T-helper 17 cell (primary cell): ENCODE measurements at places on chromosomes 4 and X. TPM values are rescaled to one million over a fixed set of nuclear protein-coding genes. Genes with fewer than 3 reads are reported as not detected.

DNA sequence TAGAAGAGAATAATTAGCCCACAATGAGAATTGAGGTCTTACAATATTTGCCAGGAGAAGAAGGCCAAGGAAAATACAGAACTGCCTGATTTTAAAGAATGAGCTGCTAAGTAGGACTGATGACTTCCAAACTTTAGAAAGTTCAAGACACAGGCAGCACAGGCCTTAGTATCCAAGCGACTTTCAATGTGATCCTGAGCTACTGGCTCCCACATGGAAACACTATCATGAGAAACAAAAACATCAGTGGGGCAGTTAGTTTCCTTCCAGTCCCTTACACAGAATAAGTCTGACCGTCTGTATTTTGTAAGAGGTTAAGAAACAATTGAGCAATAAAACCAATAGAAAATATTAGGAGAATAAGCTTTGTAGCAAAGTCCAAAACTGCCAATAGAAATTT lies 251.4 kb downstream of the COL25A1 start:
- H3K4me1 ChIP-seq, result peaks cover 4% of the 10 kb centered on the region
- H3K4me3 ChIP-seq, result no peak overlapping the region
- H3K27me3 ChIP-seq, result peaks cover 10% of the 10 kb centered on the region

GRCh38 chrX:119669424-119670037 lies 23.4 kb downstream of the SEPTIN6 start:
- no peaks in the 10 kb centered on the region for H3K27me3 ChIP-seq
- H3K4me1 ChIP-seq, result peaks cover 7% of the 10 kb centered on the region
- H3K27ac ChIP-seq, result peak overlapping the region; percentile 43
- no peak for DNase-seq

GRCh38 chr4:103424853-103425252 lies 226.7 kb upstream of the CENPE start:
- no peaks in the 10 kb centered on the region for H3K36me3 ChIP-seq
- H3K4me3 ChIP-seq, result no peak overlapping the region
- H3K27me3 ChIP-seq, result no peaks in the 10 kb centered on the region
- no peak for DNase-seq
- H3K4me1 ChIP-seq, result no peaks in the 10 kb centered on the region

DNA sequence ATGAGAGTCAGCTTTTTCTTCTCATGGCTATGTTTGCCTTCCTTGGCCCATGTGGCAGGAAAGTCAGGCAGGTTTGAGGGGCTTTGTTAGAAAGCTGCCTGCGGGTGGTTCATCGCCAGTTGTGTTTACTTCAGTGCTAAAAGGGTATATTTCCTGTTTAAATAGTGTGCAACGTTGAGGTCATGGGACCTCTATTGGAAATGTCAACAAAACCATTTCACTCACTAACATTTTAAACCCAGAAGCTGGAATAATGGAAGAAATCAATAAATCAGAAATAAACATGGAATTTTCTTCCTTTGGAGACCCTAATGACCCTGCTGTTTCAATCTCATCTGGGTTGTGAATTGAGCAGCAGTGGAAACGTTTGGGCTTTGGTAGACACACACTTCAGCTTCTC lies 185.8 kb downstream of the ANKRD50 start:
- H3K27ac ChIP-seq, result no peak overlapping the region
- H3K27me3 ChIP-seq, result no peaks in the 10 kb centered on the region
- no peak for DNase-seq
- H3K4me1 ChIP-seq, result no peaks in the 10 kb centered on the region
- H3K36me3 ChIP-seq, result no peaks in the 10 kb centered on the region
- H3K4me3 ChIP-seq, result no peak overlapping the region

GRCh38 chr4:14022456-14022855 lies 394.9 kb upstream of the BOD1L1 start:
- H3K27ac ChIP-seq, result no peak overlapping the region
- no peaks in the 10 kb centered on the region for H3K36me3 ChIP-seq
- no peaks in the 10 kb centered on the region for H3K27me3 ChIP-seq
- no peak overlapping the region for H3K4me3 ChIP-seq

- H3K27ac ChIP-seq, result no peak overlapping the region
- no peak overlapping the region for H3K4me3 ChIP-seq
- DNase-seq, result no peak
- no peaks in the 10 kb centered on the region for H3K36me3 ChIP-seq
Observed at GRCh38 chrX:118702741-118703140, 24.7 kb upstream of the IL13RA1 start.

- H3K4me3 ChIP-seq, result no peak overlapping the region
- no peaks in the 10 kb centered on the region for H3K27me3 ChIP-seq
- DNase-seq, result no peak
- no peaks in the 10 kb centered on the region for H3K36me3 ChIP-seq
- no peaks in the 10 kb centered on the region for H3K4me1 ChIP-seq
- no peak overlapping the region for H3K27ac ChIP-seq
Observed at GRCh38 chr4:168907119-168907698, 102.8 kb downstream of the CBR4 start.

Gene USP27X
- total RNA-seq, result 2.5 TPM

Gene F8A2
- not detected for total RNA-seq

Gene MXRA5
- total RNA-seq, result not detected

Gene MAGEB10
- total RNA-seq, result not detected
